M059J (cell line): ENCODE measurements at places on chromosomes 5 and 9. TPM values are rescaled to one million over a fixed set of nuclear protein-coding genes. Genes with fewer than 3 reads are reported as not detected.
A peak's percentile ranks its signal among the peaks of the same experiment; 100 is the strongest.

The MGAT1 gene
- total RNA-seq: 66.3 and 107 TPM in 2 replicates

The FUT7 gene
- not detected in 2 replicates for total RNA-seq

The SPATA31A3 gene
- not detected in 2 replicates for total RNA-seq

The LHFPL2 gene
- total RNA-seq: 19.1 and 29.6 TPM in 2 replicates

The FOXE1 gene
- not detected in 2 replicates for total RNA-seq

The SLC34A3 gene
- 0.10 TPM in 1 of 2 replicates, not detected in the other for total RNA-seq

DNA sequence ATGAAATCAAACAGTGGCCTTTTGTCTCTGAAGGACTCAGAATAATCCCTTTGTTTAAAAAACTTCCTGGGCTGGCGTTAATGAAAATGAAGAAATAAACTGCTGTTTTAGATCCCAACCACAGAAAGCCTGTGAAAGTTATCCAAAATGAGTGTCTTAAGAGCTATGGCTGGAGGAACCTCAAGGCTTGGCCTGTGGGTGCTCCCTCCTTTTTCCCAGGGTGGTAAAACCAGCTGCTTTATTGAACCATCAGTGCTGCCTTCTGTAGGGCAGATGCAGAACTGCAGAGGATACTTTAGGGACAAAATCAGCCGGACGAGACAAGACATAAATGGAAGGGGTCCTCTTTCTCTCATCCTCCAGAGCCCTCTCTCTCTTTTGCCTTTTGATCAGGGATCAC is 100.9 kb downstream of the SMARCA2 start:
- peak; percentile 17 for DNase-seq

DNA sequence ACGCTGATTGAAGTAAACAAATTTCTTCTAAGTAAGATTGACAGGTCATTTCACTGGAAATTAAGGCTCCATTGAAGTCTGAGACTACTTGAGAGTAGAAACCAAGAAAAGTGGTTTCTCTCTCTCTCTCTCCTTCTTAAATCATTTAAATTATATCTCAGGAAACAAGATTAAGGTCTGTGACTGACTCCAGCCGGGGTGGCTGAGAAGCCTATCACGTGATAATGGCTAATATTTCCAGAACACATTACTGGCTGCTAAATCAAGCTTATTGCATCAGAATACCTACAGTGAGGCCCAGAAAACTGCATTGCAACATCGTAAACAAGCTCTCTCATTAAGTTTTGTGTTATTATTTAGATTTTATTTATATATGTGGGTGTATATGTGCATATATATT is 88.4 kb downstream of the PTCD2 start:
- no peak for DNase-seq

GRCh38 chr9:73773896-73774295 is 622.2 kb downstream of the ANXA1 start:
- no peak for DNase-seq

GRCh38 chr5:139709582-139710318 is 61.6 kb downstream of the CXXC5 start:
- peak; percentile 53 for DNase-seq

DNA sequence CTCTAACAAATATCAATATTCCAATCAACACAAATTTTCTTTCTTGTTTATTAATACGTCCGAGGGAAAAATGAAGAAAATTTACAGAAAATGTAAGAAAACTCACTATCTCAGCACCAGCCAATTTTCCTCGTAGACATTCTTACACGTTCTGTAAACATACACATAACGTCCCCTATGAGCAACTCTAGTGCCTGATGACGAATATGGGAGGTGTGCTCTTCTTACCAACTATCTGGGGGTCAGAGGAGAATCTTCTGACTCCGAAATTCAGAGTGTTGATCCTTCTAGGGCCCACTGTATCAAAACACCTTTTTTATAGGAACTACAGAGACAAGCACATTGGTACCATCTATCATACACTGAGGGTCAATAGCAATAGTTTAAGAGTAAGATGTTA is 198.7 kb downstream of the GAPVD1 start:
- no peak for DNase-seq

GRCh38 chr9:120396418-120396817 is 183.5 kb downstream of the CDK5RAP2 start:
- DNase-seq: peak; percentile 49

- DNase-seq: peak; percentile 97
These were observed 937 bp upstream of the SLC26A2 start for GRCh38 chr5:149959406-149960236.

DNA sequence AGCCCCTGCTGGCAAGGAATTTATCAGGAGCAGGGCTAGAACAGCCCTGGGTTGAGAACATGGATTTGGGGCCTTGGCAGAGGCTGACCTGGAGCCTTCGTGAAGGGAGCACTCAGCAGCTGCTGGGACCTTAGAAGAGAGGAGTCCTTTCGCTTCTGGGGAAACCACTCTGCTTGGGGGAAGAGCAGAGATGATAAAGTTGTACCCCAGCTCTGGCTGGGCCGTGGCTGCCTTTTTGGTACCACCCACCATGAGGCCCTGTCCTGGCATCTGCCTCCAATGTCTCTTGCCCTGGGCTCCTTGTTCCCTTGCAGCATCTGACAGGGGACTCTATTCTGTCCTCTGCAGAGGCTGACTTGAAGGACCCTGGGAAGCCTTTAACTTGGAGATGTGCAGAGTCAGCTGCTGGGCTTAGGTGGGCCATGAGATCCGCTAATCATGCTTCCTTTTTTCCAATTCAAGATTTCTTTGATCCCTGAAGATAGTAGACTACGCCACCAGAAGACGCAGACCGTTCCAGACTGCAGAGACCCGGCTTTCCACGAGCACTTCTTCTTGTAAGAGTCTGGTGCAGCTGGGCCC is 20.2 kb downstream of the RGS3 start:
- no peak for DNase-seq

DNA sequence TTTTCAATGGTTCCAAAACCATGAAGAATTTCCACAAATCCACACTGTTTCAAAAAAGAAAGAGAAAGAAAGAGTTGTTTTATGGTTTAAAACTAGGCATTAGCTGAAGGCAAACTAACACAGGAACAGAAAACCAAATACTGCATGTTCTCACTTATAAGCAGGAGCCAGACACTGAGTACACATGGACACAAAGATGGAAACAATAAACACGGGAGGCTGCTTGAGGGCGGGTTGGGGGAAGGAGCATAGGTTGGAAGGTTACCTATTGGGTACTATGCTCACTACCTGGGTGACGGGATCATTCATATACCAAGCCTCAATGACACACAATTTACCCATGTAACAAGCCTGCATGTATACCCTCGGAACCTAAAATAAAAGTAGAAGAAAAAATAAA is 45.0 kb downstream of the SEMA6A start:
- no peak for DNase-seq

- DNase-seq: peak; percentile 56
These were observed 59.1 kb downstream of the FNBP1 start for GRCh38 chr9:129983891-129984290.
